ENCODE measurements at places on chromosomes 13 and 19. TPM values are rescaled to one million over a fixed set of nuclear protein-coding genes. Genes with fewer than 3 reads are reported as not detected.

DNA sequence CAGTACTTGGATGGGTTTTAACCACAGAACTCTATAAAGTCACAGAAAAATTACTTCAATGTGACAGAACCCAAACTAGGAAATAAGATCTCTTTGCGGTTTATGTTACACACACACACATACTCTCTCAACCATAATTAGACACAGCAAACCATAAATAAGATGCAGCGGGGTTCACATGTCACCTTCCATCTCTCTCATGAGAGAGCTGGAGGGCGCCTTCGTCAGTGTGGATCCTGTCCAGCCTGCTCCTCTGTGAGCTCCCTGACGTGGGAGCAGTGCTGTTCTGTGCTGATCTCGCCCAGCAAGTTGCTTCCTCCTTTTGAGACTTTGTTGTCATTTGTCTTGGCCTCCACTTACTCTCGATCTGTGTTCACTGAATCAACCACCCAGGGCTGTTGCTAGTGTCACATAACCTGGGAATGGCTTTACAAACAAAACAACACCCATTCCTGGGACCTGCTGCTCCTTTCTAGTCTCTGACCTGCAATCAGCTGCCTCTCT lies 204.9 kb upstream of the KL start:
- no peak for DNase-seq

GRCh38 chr13:46495066-46495465 lies 57.9 kb upstream of the LRCH1 start:
- no peak for DNase-seq

Gene BBC3
- total RNA-seq, result 4.5 TPM

Gene KLF1
- total RNA-seq, result not detected

GRCh38 chr19:12985049-12985776 lies 10.1 kb upstream of the NFIX start:
- peak; percentile 54 for DNase-seq

- peak; percentile 78 for DNase-seq
Measured at GRCh38 chr19:3618144-3618810, 8.3 kb downstream of the CACTIN start.

GRCh38 chr13:75405976-75406703 lies 75.8 kb downstream of the TBC1D4 start:
- no peak for DNase-seq

Gene GZMM
- not detected for total RNA-seq

- DNase-seq, result no peak
Measured at GRCh38 chr19:3774621-3775373, 2.8 kb upstream of the RAX2 start.

DNA sequence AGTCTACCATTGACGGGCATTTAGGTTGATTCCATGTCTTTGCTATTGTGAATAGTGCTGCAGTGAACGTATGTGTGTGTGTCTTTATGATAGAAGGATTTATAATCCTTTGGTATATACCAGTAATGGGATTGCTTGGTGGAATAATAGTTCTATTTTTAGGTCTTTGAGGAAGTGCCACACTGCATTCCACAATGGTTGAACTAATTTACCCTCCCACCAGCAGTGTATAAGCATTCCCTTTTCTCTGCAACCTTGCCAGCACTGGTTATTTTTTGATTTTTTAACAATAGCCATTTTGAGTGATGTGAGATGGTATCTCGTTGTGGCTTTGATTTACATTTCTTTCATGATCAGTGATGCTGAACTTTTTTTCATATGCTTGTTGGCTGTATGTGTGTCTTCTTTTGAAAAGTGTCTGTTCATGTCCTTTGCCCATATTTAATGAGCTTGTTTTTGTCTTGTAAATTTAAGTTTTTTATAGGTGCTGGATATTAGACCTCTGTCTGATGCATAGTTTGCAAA lies 37.5 kb downstream of the RFC3 start:
- no peak for DNase-seq

GRCh38 chr19:7969555-7969939 lies 26.1 kb upstream of the TIMM44 start:
- no peak for DNase-seq

Gene MICU2
- total RNA-seq, result 69.7 TPM

Gene ZNF625
- 8.4 TPM for total RNA-seq

Gene CCL25
- not detected for total RNA-seq

DNA sequence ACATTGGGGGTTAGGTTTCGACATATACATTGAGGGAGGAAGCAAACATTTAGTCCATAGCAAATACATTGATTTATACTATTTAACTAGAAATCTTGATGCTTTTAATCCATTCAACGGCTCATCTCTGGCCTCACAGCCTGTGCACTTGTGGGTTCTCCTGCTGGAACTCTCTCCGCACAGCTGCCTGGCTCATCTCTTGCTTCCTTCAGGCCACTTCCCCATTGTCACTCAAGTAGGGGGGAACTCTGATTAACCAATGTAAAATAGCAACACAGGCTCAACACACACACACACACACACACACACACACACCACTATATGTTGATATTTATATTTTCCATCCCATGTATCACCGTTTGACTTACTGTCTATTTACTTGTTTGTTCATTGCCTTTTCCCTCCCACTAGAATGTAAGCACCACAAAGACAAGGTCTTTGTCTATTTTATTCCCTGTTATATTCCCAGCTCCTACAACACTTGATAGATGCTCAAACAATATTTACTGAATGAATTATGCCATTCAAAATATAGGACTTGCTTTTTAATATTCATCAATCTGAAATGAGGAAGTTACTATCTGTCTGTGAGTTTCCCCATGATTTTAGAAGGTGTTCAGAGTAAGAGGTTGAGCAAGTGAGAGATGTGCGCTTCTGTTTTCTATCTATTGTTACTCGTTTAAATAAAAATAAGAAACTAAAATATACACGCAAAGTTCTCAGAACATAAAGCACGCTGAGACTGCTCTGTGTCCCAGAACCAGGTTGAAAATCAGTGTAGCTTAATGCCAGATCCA lies 29.8 kb upstream of the PABPC3 start:
- DNase-seq, result no peak

DNA sequence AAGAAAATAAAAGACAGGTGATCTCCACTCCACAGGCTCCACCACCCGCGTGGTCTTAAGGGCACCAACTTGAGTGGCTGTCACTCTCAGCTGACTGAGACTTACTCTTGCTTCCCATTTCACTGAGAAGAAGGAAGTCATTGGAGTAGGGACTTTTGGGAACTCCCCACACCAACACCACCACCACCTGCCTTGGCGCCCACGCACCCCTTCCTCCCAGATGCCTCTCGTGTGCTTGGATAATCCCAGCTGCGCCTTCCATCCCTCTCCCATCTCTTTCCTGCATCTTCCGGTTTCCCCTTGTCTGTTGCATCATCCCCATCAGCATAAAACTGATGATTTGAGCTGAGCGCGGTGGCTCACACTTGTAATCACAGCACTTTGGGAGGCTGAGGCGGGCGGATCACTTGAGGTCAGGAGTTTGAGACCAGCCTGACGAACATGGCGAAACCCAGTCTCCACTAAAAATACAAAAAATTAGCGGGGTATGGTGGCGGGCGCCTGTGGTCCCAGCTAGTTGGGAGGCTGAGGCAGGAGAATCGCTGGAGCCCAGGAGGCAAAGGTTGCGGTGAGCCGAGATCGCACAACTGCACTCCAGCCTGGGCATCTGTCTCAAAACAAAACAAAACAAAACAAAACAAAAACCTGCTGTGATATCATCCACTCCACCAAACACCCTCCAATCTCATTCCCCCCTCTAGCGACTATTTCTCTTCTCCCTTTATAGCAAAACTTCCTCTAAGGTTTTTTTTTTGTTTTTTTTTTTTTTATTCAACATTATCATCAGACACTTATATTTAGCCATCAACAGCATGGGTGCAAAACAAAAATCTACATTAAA lies 25.5 kb downstream of the AP2S1 start:
- DNase-seq, result no peak

Gene SSC5D
- total RNA-seq, result not detected

Gene FDX2
- total RNA-seq, result 25.5 TPM

Gene MBD3L3
- total RNA-seq, result not detected

GRCh38 chr19:6718741-6719539 lies 1.5 kb downstream of the C3 start:
- no peak for DNase-seq

Gene GRK1
- total RNA-seq, result 0.08 TPM

Gene RNF113B
- not detected for total RNA-seq

- DNase-seq, result peak; percentile 18
Measured at GRCh38 chr19:41641879-41642485, 15.1 kb upstream of the CEACAM4 start.

GRCh38 chr19:36106991-36107390 lies 4.0 kb upstream of the OVOL3 start:
- no peak for DNase-seq

Gene CNFN
- not detected for total RNA-seq

- DNase-seq, result no peak
Measured at GRCh38 chr13:33978653-33979052, 160.7 kb downstream of the RFC3 start.

DNA sequence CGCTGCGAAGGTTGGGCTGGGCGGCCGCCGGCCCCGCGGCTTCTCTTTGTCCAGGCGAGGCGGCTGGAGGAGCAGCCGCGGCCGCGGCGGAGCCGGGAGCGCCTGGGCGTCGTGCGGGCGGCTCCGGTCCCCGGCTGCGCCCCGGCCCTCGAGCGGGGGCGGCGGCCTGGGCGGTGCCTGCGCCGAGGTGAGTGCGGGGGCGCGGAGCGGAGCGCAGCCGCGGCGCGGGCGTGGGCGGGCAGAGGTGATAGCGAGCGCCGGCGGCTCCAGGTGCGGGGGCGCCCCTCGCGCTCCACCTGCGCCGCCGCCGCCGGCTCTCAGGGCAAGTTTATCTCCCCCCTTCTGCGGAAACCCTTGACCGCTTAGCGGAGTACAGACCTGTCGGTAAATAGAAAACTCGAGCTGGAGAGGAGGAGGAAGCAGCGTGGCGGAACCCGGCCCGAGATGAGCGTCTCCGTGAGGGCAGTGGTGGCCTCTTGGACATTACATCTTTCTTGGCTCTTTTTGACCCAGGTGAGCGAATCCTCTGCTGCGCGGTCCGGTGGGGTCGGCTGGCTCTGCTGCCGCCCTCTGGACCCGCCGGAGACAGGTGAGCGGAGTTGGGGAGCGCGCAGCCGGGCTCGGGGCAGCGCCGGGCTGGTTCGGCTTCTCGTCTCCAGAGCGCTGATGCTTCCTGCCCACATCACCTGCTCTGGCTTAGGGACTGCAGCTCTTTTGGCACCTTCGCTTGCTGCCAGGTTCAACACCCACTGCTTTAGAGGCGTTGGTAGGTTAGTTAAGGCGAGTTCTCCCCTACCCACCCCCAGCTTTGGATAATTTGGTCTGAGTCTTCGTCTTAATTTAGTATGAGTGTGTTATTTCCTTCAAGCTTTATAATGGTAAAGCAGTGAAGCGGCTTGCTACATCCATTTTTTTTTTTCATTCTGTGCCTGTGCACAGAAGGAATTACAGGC lies at the start of gene MTUS2:
MTUS2 (plus strand) TSS at position 241 of the 953 bp plus-strand sequence.
- DNase-seq, result no peak

GRCh38 chr19:3073931-3074595 lies 11.8 kb upstream of the TLE5 start:
- no peak for DNase-seq

GRCh38 chr13:37656247-37656940 lies 57.8 kb upstream of the POSTN start:
- peak; percentile 92 for DNase-seq

Gene VAV1
- total RNA-seq, result not detected

Gene VSTM1
- total RNA-seq, result not detected

Gene DCT
- total RNA-seq, result not detected

Gene NCLN
- 143 TPM for total RNA-seq

- DNase-seq, result peak; percentile 23
Measured at GRCh38 chr13:41746259-41746658, 214.7 kb downstream of the VWA8 start.

GRCh38 chr13:31930490-31930889 lies 101.1 kb upstream of the FRY start:
- no peak for DNase-seq
